NCI-H510A (cell line): ENCODE measurements at places on chromosomes 3 and 15.

DNA sequence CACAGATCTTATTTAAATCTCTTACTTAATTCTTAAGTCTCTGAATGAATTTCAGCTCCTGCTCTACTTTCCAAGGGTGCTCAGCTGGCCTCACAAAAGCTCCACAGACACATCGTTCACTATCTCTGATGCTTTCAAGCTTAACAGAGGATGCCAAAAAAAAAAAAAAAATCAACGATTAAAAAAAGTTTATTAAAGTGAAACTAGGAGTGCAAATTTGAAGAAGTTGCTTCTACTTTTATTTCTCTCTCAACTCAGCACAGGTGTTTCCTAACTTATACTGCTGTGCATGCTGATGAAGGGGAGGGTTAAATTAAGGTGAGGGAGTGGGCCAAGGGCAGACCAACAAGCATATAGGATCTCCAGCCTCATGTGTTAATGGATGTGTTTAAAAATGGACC, 157.2 kb downstream of the TIGIT start:
- no peak for DNase-seq

DNA sequence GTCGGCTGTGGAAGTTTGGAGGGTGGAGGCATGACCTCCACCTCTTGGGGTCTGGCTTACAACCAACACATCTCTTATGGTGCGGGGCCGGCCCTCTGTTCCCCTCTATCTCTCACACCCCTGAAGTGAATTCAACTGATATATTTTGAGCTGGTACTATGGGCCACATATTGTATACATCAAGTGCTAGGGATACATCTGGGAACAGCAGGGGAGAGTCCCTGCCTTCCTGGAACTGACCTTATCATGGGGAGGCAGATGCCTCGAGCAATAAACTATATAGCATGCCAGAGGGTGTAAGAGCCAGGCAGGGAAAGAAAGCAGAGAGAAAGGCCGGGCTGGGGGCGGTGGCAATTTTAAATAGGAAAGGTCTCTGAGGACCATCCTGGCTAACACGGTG, 60.4 kb upstream of the TRPM1 start:
- DNase-seq, result no peak

GRCh38 chr15:68812069-68812468, 8.6 kb downstream of the ANP32A start:
- no peak for DNase-seq

- DNase-seq, result no peak
Observed at GRCh38 chr3:13652728-13653127, 103.8 kb downstream of the FBLN2 start.

GRCh38 chr3:175495331-175495730, 636.2 kb downstream of the NAALADL2 start:
- no peak for DNase-seq

GRCh38 chr3:51715977-51716294, 9.1 kb downstream of the GRM2 start:
- DNase-seq, result no peak

GRCh38 chr3:4856564-4856963, 122.7 kb upstream of the BHLHE40 start:
- DNase-seq, result no peak
